ENCODE measurements at places on chromosomes 4 and X.

- DNase-seq, result no peak
Observed at GRCh38 chrX:106935175-106935574, 15.0 kb downstream of the CLDN2 start.

GRCh38 chrX:57417827-57418226 is 131.3 kb downstream of the FAAH2 start:
- no peak for DNase-seq

DNA sequence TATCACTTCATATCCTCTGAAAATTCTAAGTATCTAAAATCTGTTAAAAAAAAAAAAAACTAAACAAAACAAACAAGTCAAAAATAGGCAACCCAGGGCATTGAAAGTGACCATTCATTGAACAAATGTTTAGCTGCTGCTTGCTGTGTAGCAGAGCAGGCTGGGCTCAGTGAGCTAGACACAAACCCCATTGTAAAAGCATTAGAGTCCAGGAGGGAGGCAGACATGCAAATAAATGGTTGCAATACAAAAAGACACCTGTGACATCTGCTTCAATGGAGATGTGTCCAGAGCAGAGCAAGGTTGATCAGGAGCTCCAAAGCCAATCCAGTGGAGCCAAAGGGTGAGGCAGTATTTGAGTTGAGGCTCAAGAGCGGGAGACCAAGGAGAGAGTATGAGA is 267.3 kb upstream of the GATB start:
- DNase-seq, result no peak

- DNase-seq, result no peak
Observed at GRCh38 chr4:8724436-8725070, 132.0 kb downstream of the CPZ start.

GRCh38 chr4:47340914-47341313 is 122.6 kb downstream of the COMMD8 start:
- DNase-seq, result no peak

- no peak for DNase-seq
Observed at GRCh38 chr4:95524184-95524583, 24.6 kb downstream of the UNC5C start.

DNA sequence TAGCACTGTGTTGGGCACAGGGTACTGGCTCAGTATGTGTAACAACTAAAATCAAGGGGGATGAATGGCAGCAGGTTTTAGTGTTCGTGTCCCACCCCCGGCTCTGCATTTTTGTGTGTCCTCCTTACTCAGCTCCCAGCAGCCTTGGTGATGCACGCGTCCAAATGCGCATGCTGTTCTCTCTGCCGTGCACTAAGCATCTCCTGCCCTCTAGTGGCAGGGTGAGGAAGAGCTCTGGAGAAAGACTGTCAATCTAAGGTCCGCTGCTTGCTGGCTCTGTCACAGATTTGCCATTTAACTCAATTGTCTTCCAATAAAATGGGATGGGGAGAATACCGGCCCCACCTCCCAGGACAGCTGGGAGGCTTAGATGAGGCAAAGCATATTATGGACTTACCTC is 61.4 kb downstream of the WFS1 start:
- peak; percentile 35 for DNase-seq

DNA sequence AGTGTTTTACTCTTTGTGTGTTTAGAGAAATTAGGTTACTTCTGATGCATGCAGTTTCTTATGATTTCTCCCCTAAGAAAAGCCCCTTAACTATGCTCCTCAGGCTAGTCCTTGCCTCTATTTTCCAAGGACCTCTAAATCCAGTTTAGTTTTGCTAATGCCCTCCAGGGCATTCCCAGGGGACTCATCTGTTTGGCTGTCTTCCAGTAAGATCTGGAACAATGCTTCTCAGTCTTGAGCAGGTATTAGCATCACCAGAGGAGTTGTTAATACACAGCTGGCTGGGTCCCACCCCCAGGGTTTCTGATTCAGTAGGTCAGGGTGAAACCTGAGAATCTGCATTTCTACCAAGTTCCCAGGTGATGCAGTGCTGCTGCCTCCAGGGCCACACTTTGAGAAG is 56.9 kb downstream of the OTC start:
- peak; percentile 7 for DNase-seq

DNA sequence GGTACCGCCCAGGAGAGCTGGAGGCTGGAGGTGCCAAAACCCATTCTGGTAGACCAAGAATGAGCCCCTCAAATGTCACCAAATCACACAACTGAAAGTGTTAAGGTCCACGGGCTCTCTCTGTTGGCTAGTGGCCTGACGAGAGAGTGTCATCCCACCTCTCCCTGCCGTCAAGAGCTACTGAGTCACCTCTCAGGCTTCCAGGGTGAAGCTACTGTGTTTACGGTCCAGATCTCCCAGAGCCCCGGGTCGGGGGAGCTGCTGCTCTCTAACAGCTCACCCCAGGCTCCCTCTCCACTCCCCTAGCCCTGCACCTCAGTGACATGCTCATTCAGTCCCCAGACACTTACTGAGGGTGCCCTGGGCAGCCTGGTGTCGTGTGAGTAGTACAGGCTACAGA is 59.2 kb downstream of the ADGRG2 start:
- no peak for DNase-seq

DNA sequence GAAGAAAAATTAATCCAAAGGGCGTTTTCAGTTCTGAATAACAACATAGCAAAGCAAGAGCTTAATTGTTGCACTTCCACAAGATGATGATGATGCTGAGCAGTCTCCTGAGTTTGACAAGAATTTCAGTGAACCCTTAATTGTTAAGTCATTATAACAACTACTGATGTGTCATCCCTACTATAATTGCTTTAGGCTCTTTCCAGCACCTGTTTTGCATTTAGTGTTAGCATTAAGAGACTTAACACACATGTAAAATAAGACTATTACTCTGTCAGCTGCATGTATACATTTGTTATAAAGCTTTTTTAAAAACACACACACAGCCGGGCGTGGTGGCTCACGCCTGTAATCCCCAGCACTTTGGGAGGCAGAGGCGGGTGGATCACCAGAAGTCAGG is 37.9 kb upstream of the GALNT7 start:
- peak; percentile 41 for DNase-seq

DNA sequence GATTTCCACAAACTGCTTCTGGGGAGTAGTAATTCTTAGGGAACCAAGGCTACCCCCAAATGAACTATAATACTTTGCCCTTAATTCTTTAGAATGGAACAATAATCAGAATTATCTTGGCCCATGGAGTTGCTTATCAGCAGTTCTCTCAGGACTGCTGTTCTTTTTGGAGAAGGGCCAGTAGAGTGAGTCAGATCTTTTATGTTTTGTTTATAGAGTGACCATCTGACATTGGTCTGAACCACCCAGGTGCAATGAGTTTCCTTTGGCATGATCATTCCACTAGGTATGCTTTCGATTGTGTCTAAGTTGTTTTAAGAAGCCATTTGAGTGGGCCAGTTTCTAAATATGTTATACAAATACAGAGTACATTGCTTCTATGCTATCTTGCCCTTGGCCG is 31.8 kb downstream of the PRRG1 start:
- DNase-seq, result peak; percentile 61

DNA sequence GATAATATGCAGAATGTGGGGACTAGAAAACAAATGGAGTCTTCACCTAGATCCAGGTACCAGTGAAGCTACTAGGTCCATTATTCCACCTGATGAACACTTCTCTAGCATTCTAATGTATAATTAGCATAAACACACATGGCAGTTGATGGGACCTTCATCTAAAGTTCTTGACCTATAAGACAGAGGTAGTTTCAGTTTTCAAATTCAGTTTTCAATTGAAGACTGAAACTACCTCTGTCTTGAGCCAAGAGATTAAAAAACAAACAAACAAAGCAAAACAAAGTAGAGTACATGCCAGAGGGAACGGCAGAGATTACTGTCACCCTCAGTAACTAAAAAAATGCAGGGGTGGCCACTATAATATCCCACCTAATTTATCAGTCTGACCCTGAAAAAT is 199.9 kb upstream of the NEIL3 start:
- no peak for DNase-seq

DNA sequence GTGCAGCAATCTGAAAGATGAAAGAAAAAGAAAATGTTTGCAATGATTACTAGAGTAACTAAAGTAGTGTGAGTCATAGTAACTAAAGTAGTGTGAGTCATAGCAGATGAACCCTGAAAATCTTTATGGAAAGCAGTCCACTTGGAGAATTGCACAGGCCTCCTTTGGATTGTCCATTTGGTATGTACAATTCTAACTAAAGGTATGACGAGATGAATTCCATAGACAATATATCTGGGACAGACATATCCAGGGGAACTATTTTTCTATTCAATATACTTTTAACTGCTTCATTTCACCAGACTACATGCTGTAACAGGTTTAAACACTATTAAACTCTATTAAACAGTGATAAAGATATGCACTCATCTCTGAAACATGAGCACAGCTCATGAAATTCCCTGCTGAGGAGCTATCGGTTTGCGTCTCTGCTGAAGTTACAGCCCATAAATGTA is 798.7 kb downstream of the PCDH7 start:
- DNase-seq, result peak; percentile 78

DNA sequence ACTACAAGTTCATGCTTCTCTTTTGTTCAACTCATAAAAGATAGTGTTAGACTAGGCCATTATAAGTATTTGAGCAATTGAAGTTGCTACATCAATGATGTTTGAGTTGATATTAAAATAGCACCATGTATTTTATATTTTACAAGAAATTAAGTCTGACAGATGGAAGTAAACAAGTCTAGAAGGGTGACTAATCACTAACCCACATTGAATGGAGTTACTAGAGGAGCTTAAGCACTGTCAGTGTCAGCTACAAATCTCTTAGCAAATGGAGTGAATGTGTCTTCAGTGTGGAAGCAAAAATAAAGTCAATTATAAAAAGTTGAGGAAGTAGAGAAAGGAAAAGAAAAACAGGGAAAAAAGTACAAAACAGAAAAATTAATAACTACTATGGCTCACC is 592.5 kb downstream of the PCDH18 start:
- DNase-seq, result peak; percentile 8

GRCh38 chr4:187436251-187436650 is 559.3 kb upstream of the ZFP42 start:
- no peak for DNase-seq

GRCh38 chr4:120870279-120870673 is 52.2 kb downstream of the PRDM5 start:
- no peak for DNase-seq

- DNase-seq, result peak; percentile 81
Observed at GRCh38 chr4:95556207-95556859, 7.6 kb upstream of the UNC5C start.

- no peak for DNase-seq
Observed at GRCh38 chrX:47862680-47863079, 26.0 kb downstream of the ZNF81 start.

DNA sequence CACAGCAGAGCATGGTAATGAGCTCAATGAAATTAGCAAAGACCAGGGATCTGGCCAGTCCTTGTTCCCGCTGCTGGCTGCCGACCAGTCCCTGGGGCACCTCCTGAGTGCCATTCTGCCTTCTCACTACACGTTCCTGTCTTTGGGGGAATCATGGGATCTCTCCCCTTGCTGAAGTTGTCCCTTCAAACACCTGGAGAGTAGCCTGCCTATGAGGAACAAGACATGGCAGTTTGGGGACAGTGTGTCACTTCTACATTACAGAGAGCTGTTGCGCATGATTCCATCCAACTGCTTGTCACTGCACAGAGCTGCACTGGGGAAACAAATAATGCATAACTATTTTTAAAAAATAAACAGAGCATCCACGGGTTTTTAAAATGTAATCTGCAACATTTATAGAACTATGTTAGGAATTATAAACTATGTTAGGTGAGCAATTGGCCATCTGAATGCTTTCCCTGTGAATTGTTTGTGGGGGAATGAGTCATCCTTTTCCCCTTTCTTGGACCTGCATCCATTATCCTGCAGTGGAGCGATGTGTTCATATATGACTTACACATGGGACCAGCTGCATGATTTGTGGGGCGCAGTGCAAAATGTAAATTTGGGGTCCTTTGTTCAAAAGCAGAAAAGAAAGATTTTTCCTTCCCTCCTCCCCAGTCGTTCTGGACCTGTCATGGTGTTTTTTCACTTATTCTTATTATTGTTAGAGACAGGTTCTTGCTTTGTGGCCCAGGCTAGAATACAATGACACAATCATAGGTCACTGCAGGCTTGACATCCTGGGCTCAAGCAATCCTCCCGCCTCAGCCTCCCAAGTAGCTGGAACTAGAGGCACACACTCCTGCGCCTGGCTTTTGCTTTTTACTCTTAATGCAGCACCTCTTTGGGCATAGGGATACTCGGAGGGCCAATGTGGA is 115.0 kb upstream of the TBL1X start:
- DNase-seq, result peak; percentile 42

DNA sequence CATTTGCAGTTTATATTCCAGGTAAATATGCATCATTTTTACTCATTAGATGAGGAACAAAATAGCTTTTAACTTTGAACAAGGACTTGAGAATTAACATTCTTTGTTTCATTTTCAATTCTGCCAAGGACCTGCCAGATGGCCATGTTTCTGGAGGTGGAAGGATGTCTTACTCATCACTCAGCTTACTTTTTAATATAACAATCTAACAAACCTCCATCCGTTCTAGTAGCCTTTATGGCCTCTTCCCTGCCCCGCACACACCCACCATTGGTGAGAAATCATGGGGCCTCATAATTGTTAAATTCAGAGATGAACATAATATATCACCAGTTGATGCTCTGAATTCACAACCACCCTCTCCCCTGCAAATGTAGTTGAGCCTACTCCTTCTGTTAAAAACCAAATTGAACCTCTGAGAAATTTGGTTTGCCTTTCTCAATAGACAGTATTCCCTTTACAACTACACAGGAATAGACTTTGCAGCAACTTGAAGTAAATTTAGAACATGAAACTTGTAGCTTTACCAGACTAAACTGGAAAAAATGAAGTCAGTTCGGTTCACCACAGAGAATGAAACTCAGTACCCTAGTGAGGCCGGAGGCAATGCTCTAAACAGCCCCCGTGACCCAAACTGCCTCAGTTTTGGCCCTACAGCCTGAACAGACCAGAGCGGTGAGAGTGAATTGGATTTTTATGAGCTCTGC is 50.1 kb upstream of the ACSL4 start:
- no peak for DNase-seq

GRCh38 chrX:150759568-150760416 is 66.6 kb downstream of the MTMR1 start:
- DNase-seq, result no peak

GRCh38 chr4:150259861-150260567 is 181.8 kb downstream of the DCLK2 start:
- no peak for DNase-seq

GRCh38 chr4:73832651-73833237 is 3.7 kb upstream of the CXCL6 start:
- peak; percentile 22 for DNase-seq

- DNase-seq, result no peak
Observed at GRCh38 chr4:16055471-16055870, 28.4 kb downstream of the PROM1 start.

GRCh38 chr4:95293014-95293413 is 255.8 kb downstream of the UNC5C start:
- no peak for DNase-seq

GRCh38 chr4:1356181-1356998 is 9.4 kb downstream of the UVSSA start:
- peak; percentile 50 for DNase-seq
